Globus pallidus (tissue), 1 donor: ENCODE measurements at places on chromosomes 1 and 21.
A peak's percentile ranks its signal among the peaks of the same experiment; 100 is the strongest.

DNA sequence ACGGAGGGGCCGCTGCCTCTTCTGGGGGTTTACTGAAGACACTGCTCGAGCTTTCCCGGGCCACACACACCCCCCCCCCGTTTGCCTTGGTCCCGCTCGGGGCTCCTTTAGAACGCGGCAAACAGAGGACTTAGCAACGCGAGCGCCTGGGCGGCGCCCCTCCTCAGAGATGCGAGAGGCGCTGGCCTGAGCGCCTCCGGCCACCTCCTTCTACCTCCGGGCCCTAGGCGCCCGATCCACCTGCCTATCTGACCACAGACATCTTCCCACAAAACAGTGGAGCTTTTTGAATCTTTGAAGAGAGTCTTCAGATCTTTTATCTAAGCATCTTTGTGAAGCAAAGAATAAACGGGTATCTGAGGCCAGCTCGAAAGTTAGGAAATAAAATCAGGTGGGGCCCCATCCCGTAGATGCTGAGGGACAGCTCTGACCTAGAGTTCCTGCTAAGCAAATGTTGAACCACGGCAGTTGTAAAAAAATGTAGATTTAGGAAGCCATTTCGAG, 436 bp upstream of the TTLL7 start:
- peak; percentile 90 for DNase-seq

GRCh38 chr1:222038971-222039370, 297.1 kb upstream of the DUSP10 start:
- DNase-seq: no peak

GRCh38 chr1:169090900-169091311, 15.6 kb upstream of the ATP1B1 start:
- peak; percentile 67 for DNase-seq

GRCh38 chr1:7375329-7375728, 395.8 kb upstream of the VAMP3 start:
- no peak for DNase-seq

DNA sequence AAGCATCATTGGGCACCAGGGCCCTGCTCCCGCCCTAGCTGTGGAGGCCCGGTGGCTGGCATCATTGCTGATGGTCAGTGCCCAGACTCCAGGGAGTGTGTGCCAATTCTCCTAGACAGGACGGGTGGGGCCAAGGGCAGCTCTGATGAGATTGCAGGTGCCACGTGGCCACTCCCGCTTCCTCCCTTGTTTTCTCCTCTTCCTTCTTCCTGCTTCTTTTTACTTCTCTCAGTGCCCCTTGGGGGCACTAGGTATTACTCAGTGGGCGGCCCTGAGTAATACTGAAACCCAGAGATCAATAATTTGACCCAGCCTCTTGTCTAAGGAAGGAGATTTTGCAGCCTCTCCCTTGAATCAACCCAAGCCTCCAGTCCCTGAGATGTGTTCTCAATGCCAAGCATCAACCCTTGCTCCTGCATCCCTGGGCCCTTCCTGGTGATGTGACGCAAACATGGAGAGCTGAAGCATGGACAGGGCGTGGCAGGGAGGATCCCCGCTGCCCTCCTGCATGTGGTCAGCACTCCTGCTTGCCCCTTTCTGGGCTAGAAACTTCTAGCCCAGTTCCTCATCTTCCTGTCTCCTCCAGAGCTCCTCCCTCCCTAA, 32.4 kb downstream of the CDK18 start:
- peak; percentile 82 for DNase-seq

DNA sequence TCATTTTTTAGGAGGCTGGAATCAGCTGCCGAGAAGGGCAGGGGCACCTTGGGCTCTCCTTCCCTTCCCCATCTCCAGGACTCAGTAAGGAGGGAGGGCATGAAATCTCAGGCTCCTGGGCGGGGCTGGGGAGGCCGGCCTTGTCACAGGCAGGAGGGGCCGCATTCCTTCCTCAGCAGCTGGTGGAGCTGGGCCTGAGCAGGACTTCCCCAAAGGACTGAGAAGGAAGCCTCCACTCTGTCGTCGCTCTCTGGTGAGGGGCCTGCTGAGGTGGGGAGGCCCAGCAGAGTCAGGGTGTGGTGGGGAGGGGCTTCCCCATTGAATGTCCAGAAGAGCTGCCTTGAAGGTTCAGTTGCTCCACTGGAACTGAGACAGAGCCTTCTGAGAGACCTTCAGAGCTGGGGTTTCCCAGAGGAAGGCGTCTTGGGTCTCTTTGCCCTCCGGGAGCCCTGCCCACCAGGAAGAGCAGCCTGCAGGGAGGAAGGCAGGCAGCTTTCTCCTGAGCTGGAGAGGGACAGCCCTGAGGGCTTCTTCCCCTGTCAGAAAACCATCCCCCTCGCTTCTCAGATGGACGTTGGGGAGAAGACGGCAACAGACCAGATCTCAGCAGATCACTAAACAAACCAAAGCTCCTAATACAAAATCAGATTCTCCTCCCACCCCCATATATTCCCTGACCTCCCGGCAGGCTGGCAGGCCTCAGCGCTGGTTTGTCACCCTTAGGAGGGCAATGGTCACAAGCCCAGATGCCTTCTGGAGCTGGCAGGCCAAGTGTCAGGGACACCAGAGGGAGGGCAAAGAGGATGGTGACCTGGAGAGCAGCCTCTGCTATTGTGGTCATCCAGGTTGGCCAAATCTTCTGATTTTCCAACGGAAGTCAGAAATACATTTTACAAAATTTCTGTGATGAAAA, 10.7 kb downstream of the KCNA10 start:
- no peak for DNase-seq

DNA sequence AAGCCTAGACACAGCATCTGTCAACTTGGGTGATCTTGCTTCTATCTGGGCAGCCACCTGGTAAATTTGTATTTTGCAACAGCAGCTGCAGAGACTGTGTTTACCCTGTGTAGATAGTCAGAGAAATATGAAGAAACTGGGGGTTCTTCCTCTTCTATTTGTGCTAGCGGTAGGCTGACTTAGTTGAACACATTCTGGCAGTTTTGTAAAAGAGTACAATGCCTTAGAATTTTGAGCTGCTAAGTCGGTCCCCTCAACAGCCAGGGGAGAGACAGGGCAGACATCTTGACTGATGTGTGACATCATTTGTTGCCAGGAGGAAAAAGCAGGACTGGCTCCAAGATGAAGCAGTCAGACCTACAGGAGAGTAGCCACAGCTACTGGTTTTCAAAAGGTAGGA, 53.7 kb downstream of the KCNJ6 start:
- DNase-seq: peak; percentile 16

GRCh38 chr1:52057255-52057654, 1.2 kb downstream of the BTF3L4 start:
- DNase-seq: no peak

DNA sequence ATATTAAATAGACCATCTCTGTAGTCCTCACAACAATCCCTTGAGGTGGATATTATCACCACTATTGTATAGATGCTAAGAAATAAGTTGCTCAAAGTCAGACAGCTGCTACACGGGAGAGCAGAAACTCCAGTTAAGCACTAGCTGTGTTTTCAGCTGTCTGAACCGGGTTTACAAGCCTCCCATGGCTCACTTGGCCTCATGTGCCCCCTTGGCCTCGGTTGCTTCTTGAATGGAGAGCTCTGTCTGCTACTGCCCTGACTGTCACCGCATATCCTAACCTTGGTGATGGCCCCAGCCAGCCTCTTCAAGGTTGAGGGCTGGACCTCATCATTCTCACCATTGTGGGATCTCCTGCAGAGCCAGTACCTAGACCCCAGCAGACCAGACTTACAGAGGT, 123.4 kb downstream of the AK5 start:
- DNase-seq: no peak

- DNase-seq: no peak
These were observed 31.0 kb upstream of the LHX4 start for GRCh38 chr1:180199018-180199417.

DNA sequence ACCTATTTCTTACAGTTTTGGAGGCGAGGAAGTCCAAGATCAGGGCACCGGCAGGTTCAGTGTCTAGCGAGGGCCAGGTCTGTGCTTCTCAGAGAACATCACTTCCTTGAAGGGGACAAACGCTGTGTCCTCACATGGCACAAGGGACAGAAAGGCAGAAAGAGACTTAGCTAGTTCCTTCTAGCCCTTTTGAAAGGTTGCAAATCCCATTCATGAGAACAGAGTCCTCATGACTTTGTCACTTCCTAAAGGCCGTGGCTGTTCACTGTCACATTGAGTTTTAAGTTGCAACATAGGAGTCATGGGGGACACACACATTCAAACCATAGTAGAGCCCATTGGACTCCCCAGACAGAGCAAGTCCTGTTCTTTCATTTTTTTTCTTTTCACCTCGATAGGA, 27.4 kb downstream of the PER3 start:
- no peak for DNase-seq

GRCh38 chr1:30726236-30726635, 2.9 kb upstream of the MATN1 start:
- no peak for DNase-seq

DNA sequence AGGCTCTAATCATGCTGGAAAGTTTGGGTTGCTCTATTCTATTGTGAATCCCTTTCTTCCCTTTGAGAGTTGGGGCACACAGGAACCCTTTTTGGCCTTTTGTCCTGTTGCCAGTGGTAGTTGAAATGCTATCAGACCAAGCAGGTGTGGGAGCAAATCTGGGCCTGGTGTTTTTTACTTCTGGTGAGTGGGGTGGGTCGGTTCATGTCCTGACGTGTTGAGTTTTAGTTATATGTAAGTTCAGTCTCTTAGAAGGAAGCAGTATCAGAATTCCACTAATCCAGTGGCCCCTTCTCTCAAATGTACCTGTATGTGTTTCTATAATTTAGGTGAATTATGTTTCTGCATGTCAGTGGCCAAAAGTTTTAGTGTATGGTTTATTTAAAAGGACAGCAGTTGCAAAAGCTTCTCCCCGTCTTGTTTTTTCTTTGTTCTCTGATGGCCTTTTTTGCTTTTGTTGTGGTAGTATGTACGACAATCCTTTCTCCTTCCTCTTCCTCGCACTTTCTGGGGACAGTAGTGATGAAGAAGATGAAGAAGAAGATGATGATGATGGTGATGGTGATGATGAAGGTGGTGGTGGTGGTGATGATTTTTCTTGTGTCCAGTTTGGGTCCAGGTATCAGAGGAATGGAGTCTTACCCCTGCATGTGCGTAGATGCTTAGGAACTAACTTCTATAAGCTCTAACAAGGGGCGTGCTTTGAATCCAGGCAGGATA, 74.2 kb downstream of the UBE4B start:
- no peak for DNase-seq

- no peak for DNase-seq
These were observed 4.9 kb downstream of the RD3 start for GRCh38 chr1:211487082-211487481.

DNA sequence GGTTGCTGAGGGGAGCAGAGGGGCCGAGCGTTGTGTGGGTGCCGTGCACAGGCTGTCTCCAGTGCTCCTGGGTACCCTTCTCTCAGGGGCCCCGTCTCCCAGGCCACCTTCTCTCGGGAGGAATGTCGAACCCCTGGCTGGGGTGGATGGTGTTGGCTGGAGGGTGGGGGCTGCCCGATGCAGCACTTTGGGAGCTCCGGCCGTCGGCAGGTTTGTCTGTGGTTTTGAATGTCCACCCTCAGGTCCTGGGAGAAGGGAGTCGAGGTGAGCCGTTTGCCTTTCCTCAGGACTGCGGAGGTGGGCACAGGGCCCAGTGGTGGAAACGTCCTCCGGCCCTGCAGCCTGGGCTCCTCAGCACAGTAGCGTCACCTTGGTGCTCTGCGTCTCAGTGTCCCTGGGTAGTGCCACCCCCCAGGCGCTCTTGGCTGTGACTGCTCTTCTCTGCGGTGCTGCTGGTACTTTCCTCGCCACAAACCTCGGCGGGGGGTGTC, 14.5 kb downstream of the SLX9 start:
- DNase-seq: no peak

- DNase-seq: peak; percentile 91
These were observed 65.2 kb upstream of the TARBP1 start for GRCh38 chr1:234544087-234544579.

- DNase-seq: no peak
These were observed 237.1 kb downstream of the VAV3 start for GRCh38 chr1:107727866-107728265.

- DNase-seq: no peak
These were observed 10.6 kb upstream of the SPSB1 start for GRCh38 chr1:9281908-9282695.

GRCh38 chr1:111172463-111172862, 28.0 kb downstream of the DENND2D start:
- no peak for DNase-seq

DNA sequence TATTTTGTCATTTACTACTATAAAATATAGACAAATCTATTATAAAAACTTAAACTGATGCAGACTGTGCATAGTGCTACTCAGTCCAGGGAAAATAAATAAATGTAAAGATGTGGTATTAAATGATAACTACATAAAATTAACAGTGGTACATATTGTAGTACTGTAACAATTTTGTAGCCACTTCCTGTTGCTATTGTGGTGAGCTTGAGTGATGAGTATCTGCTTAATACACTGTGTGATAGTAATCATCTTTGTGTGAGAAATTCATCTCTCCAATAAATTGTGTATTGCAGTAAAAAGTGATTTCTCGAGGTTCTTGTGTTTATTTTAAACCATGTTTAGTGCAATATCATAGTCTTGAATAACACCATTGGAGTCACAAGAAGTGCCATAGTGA, 353.4 kb upstream of the ZRANB2 start:
- no peak for DNase-seq

DNA sequence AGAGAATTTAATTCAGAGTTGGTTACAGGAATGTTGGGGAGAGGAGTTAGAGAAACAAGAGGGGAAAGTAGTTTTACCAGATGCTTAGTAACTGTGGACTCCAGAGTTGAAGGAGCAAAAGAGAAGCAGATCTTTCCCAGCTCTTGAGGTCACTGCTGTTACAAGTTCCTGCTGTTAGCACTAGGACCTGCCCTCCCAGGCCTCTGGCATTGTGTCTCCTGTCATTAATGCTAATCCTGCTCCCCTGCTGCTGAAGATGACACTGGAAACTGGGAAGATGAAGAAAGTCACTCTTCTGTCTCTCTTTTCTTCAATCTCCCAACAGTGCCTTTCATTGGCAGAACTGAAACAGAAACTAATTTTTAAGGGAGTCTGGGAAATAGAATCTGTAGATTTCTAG, 845.6 kb downstream of the ADGRL2 start:
- DNase-seq: no peak
